ENCODE measurements at places on chromosomes 4 and X.

DNA sequence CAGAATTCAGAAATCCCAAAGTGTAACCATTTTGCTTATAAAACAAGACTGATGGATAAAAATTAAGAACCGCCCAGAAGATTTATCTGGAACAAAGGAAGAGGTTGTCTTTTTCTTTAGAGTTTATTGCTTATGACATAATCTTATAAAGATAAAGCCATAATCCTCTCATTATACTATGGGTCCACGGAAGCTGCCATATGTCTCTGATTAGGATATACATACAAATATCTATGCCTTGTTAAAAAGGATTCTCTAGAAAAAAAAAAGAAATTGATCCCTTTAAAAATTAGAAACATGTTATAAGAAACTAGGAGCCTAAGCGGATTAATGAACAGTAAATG is 70.5 kb downstream of the RELL1 start:
- DNase-seq, result no peak

- DNase-seq, result no peak
Measured at GRCh38 chrX:47272013-47272408, 39.2 kb downstream of the USP11 start.

DNA sequence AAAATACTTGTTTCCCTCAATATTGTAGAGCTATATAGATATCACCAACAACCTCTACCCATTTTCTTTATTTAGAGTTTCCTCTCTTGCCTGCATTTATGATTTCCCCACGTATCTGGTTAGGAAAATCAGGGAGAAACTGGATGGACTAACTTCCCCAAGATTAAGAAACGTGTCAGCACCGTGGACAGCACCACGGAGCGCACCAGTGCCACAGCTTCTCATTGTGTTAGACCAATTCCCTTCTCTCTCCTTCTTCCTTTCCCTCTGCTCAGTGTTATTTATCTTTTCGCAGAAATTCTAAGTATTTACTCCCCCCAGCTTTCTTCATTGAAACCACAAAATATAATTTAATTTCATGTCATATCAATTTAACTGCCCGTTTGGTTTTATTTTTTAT is 568.6 kb upstream of the BOD1L1 start:
- DNase-seq, result no peak

- no peak for DNase-seq
Measured at GRCh38 chr4:79864500-79865200, 208.4 kb downstream of the ANTXR2 start.

DNA sequence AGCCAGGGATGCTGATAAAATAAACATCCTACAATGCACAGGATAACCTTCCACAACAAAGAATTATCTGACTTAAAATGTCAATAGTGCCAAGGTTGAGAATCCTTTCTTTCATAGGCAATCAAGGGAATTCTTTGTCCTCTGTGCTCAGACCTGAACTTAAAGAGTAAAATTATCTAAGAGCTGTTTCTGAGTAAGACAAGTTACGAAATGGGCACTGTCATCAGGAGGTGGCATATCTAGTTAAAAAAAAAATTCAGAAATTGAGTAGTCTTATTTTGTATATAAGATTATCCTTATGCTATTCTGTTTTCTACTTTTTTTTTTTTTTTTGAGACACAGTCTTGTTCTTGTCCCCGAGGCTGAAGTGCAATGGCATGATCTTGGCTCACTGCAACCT is 3.3 kb upstream of the RAB33B start:
- DNase-seq, result no peak

Measured in activated CD4-positive, CD25-positive, alpha-beta regulatory T cell treated with anti-CD3 and anti-CD28 coated beads, Interleukin-2, amount 50 U/mL, for 16 hours (primary cell).